ENCODE measurements at places on chromosomes 1 and 21. TPM values are rescaled to one million over a fixed set of nuclear protein-coding genes. Genes with fewer than 3 reads are reported as not detected.

The CASZ1 gene
- total RNA-seq = 5.9 TPM

The RAB7B gene
- total RNA-seq = 0.76 TPM

GRCh38 chr1:234957330-234958065 is 171.1 kb downstream of the TOMM20 start:
- DNase-seq = no peak
- peaks cover 23% of the 10 kb centered on the region for H3K4me1 ChIP-seq
- no peak overlapping the region for H3K4me3 ChIP-seq
- no peaks in the 10 kb centered on the region for H3K36me3 ChIP-seq
- no peaks in the 10 kb centered on the region for H3K27me3 ChIP-seq

DNA sequence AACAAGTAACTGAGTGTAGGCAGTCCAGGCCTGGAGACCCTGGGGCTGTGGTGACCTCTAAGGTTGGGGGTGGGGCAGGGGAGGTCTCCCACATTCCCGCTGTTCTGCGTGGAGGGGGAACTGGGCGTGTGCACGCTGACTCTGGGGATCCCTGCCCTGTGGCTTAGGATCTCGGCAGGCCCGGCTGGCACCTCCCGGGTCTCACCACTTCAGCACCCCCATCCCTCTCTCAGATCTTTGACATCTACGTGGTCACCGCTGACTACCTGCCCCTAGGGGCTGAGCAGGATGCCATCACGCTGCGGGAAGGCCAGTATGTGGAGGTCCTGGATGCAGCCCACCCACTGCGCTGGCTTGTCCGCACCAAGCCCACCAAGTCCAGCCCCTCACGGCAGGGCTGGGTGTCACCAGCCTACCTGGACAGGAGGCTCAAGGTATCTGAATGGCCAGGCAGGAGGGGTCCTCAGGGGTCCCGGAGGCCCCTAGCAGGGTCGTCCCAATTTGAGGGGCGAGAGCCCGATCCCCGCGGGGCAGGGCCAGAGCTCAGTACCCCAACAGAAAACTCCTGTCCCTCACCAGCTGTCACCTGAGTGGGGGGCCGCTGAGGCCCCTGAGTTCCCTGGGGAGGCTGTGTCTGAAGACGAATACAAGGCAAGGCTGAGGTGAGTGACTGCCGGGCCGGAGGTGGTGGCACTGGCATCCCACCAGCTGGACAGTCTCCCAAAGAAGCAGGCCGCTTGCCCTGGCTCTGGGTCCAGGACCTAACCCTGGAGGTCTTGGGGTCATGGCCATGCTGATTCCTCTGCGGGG is 68.7 kb downstream of the TRIM11 start:
- H3K36me3 ChIP-seq = no peaks in the 10 kb centered on the region
- DNase-seq = no peak
- no peaks in the 10 kb centered on the region for H3K4me1 ChIP-seq
- H3K4me3 ChIP-seq = no peak overlapping the region

The KMO gene
- 3.3 TPM for total RNA-seq

- H3K4me1 ChIP-seq = no peaks in the 10 kb centered on the region
- DNase-seq = no peak
- H3K36me3 ChIP-seq = no peaks in the 10 kb centered on the region
- no peak overlapping the region for H3K4me3 ChIP-seq
- H3K27ac ChIP-seq = no peak overlapping the region
Measured at GRCh38 chr1:23202263-23202749, 15.0 kb downstream of the HTR1D start.

The HEYL gene
- total RNA-seq = 0.08 TPM

GRCh38 chr1:43062527-43063095 is 103.9 kb upstream of the SLC2A1 start:
- H3K27ac ChIP-seq = no peak overlapping the region
- DNase-seq = no peak
- peaks cover under 1% of the 10 kb centered on the region for H3K4me1 ChIP-seq

GRCh38 chr1:246907472-246907871 is 24.3 kb downstream of the AHCTF1 start:
- no peak overlapping the region for H3K4me3 ChIP-seq
- no peaks in the 10 kb centered on the region for H3K4me1 ChIP-seq
- peaks cover 45% of the 10 kb centered on the region for H3K36me3 ChIP-seq
- no peaks in the 10 kb centered on the region for H3K27me3 ChIP-seq

DNA sequence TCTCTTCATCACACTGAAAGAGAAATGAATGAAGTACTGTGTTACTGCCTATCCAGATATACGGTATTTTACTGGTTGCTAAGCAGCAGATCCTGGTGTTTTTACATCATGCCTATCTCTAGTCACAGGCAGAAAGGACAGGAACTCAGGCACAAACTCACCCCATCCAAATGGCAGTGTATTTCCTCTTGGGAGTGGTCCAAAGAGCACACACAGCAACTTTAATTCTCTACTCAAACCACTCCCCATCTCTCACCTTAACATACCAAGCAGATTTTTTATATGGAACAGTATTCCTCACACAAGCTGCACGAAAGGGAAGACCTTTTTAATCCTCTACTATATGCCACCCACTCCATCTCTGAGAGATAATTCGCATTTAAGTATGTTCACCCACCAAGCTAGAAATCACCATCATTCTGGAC is 27.3 kb downstream of the EIF4G3 start:
- H3K4me1 ChIP-seq = no peaks in the 10 kb centered on the region
- H3K27me3 ChIP-seq = no peaks in the 10 kb centered on the region
- DNase-seq = no peak

The YTHDF2 gene
- 64.5 TPM for total RNA-seq

- no peaks in the 10 kb centered on the region for H3K36me3 ChIP-seq
- H3K27ac ChIP-seq = peak overlapping the region; percentile 62
- peak; percentile 74 for DNase-seq
- no peaks in the 10 kb centered on the region for H3K27me3 ChIP-seq
- peak overlapping the region; percentile 25 for H3K4me3 ChIP-seq
Measured at GRCh38 chr1:41673378-41673777, 188.9 kb upstream of the EDN2 start.

DNA sequence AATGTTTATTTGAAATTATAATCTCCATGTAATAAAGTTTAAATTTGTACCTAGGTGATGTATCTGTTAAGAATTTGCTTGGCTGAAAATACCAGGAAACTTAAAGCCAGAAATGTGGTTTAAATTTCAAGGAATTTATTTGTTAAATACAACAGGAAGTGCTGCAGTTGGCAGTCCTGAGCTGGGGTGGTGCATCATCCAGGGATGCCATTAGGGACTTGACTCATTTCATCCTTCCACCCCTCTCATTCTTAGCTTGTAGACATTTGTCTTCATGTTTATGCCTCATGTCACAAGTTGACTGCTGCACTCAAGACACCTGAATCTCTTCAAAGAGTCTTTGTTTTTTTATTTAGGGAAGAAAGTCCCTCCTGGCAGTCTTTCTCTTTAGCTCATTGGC is 175.9 kb downstream of the LHX8 start:
- no peak overlapping the region for H3K27ac ChIP-seq
- DNase-seq = no peak
- no peaks in the 10 kb centered on the region for H3K36me3 ChIP-seq
- no peaks in the 10 kb centered on the region for H3K27me3 ChIP-seq
- H3K4me1 ChIP-seq = no peaks in the 10 kb centered on the region

The LCE1D gene
- total RNA-seq = not detected

GRCh38 chr1:209490013-209490412 is 93.5 kb upstream of the CAMK1G start:
- no peak for DNase-seq
- no peaks in the 10 kb centered on the region for H3K4me1 ChIP-seq
- no peaks in the 10 kb centered on the region for H3K36me3 ChIP-seq
- no peaks in the 10 kb centered on the region for H3K27me3 ChIP-seq
- H3K4me3 ChIP-seq = no peak overlapping the region

The CHIT1 gene
- 0.76 TPM for total RNA-seq

The IL10 gene
- total RNA-seq = 2.7 TPM

The FAM72C gene
- total RNA-seq = not detected

The GBP5 gene
- 101 TPM for total RNA-seq

DNA sequence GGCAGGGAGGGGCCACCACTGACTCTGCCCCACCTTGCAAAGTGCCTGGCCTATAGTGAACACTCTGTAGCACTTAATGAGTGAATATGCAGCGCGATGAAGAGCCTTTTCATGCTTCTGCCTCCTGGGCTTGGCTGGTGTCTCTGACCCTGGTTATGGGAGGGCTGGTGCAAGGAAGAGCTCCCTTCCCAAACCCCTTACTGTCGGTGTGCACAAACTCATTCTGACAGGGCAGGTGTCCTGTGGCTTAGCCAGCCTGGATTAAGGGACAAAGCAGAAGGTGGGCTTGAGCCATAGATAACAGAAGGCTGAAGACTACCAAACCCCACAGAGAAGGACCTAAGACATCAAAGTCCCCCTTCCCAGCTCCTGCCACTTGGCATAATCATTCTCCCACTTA is 2.0 kb upstream of the NCMAP start:
- H3K4me3 ChIP-seq = no peak overlapping the region
- peaks cover 8% of the 10 kb centered on the region for H3K4me1 ChIP-seq
- no peak for DNase-seq
- H3K36me3 ChIP-seq = no peaks in the 10 kb centered on the region
- H3K27me3 ChIP-seq = no peaks in the 10 kb centered on the region
- no peak overlapping the region for H3K27ac ChIP-seq

GRCh38 chr21:44778983-44779382 is 22.6 kb downstream of the UBE2G2 start:
- H3K36me3 ChIP-seq = peaks cover 64% of the 10 kb centered on the region
- no peak for DNase-seq
- no peaks in the 10 kb centered on the region for H3K4me1 ChIP-seq
- no peaks in the 10 kb centered on the region for H3K27me3 ChIP-seq

The PPIAL4G gene
- total RNA-seq = 5.8 TPM

The WDR47 gene
- total RNA-seq = 15.4 TPM

- H3K36me3 ChIP-seq = no peaks in the 10 kb centered on the region
- H3K27me3 ChIP-seq = no peaks in the 10 kb centered on the region
- H3K4me3 ChIP-seq = no peak overlapping the region
- no peak for DNase-seq
Measured at GRCh38 chr1:225737866-225738265, 39.8 kb upstream of the SRP9 start.

- no peaks in the 10 kb centered on the region for H3K36me3 ChIP-seq
- H3K4me3 ChIP-seq = no peak overlapping the region
- DNase-seq = no peak
Measured at GRCh38 chr1:11526071-11526895, 47.3 kb downstream of the DISP3 start.

DNA sequence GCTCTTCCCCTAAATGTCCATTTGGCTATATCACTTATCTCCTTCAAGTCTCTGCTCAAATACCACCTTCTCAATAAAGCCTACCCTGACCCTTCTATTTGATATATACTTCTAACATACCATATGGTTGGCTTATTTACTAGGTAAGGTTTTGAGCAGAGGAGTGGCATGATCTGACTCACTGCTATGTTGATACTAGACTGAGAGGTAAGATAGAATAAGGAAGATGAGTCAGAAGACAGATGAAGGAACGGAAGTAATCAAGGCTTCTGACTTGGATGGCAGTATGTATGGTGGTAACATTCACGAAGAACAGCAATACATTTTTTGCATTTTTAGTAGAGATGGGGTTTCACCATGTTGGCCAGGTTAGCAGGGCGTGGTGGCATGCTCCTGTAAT is 4.8 kb upstream of the HRNR start:
- no peaks in the 10 kb centered on the region for H3K4me1 ChIP-seq
- H3K27ac ChIP-seq = no peak overlapping the region
- H3K36me3 ChIP-seq = no peaks in the 10 kb centered on the region
- no peaks in the 10 kb centered on the region for H3K27me3 ChIP-seq
- H3K4me3 ChIP-seq = no peak overlapping the region

GRCh38 chr21:44285138-44285992 is at the start of gene AIRE:
Gene AIRE, plus strand, starts transcription at chr21:44285876. Its CDS starts 131 bp downstream, at chr21:44286007.
- H3K27me3 ChIP-seq = no peaks in the 10 kb centered on the region
- H3K36me3 ChIP-seq = no peaks in the 10 kb centered on the region
- no peaks in the 10 kb centered on the region for H3K4me1 ChIP-seq
- H3K27ac ChIP-seq = no peak within 1 kb of the TSS
- H3K4me3 ChIP-seq = no peak within 1 kb of the TSS

The CATSPERE gene
- 1.0 TPM for total RNA-seq

The GCSAML gene
- total RNA-seq = 9.5 TPM

The AMY1C gene
- not detected for total RNA-seq

DNA sequence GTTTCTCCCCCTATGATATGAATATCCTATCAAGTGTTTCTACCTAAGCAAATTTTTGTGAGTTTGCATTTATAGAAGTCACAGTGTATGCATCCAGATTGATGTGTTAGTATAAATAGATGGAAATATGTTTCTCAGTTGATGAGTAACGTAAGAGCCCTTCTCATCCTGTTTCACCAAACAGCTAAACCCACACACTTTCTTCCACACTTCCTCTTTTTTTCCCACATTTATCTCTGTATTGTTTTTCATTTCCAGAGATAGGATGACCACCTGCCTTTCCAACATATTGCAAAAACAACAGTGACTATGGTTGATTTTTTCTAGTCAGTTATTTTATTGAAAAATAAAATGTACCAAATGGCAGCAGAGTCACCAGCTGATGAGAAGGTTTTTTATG is 490.1 kb downstream of the NEGR1 start:
- DNase-seq = no peak
- no peak overlapping the region for H3K4me3 ChIP-seq
- no peaks in the 10 kb centered on the region for H3K36me3 ChIP-seq

- H3K27me3 ChIP-seq = no peaks in the 10 kb centered on the region
- no peak overlapping the region for H3K4me3 ChIP-seq
- no peak overlapping the region for H3K27ac ChIP-seq
- DNase-seq = no peak
- H3K36me3 ChIP-seq = no peaks in the 10 kb centered on the region
Measured at GRCh38 chr1:105204836-105205371, 1455.2 kb downstream of the AMY1C start.

The LRRC71 gene
- total RNA-seq = not detected

The CAMK1G gene
- total RNA-seq = not detected

GRCh38 chr1:177431123-177431522 is 260.4 kb downstream of the BRINP2 start:
- no peaks in the 10 kb centered on the region for H3K4me1 ChIP-seq
- no peak for DNase-seq
- H3K36me3 ChIP-seq = no peaks in the 10 kb centered on the region
- no peak overlapping the region for H3K27ac ChIP-seq
- no peak overlapping the region for H3K4me3 ChIP-seq
- no peaks in the 10 kb centered on the region for H3K27me3 ChIP-seq

The ADGRB2 gene
- total RNA-seq = 0.43 TPM

GRCh38 chr1:217881607-217882332 is 250.6 kb downstream of the SPATA17 start:
- no peaks in the 10 kb centered on the region for H3K36me3 ChIP-seq
- H3K4me3 ChIP-seq = no peak overlapping the region
- no peaks in the 10 kb centered on the region for H3K4me1 ChIP-seq
- no peaks in the 10 kb centered on the region for H3K27me3 ChIP-seq

The TSPAN1 gene
- total RNA-seq = not detected

DNA sequence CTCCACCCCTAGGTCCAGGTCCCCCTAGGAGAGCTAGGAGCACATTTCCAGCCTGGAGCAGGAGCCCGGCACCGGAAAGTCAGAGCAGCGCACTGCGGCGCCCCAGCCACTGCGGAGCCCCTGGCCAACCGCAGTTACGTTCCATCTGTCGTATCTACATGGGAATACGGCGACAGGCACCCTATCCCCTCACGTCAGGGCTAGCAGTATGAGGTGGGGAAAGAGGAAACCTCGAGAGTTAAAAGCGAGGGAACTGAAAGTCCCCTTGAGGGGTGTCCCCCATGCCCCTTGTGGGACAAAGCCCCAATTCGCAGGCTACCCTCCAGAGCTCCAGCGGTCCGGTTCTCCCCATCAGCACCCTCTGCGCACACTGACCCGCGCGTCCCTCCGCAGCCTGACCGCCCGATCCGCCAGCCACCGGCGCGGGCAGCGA is 995 bp downstream of the COLGALT2 start:
- H3K27me3 ChIP-seq = no peaks in the 10 kb centered on the region
- H3K4me1 ChIP-seq = peaks cover 6% of the 10 kb centered on the region
- no peak for DNase-seq
- H3K4me3 ChIP-seq = peak overlapping the region; percentile 47
- no peaks in the 10 kb centered on the region for H3K36me3 ChIP-seq

All from naive thymus-derived CD4-positive, alpha-beta T cell (primary cell).